ENCODE measurements at places on chromosomes 16 and 17.
A peak's percentile ranks its signal among the peaks of the same experiment; 100 is the strongest.

- DNase-seq = no peak
These were observed 5.6 kb upstream of the HSBP1 start for GRCh38 chr16:83802135-83802534.

GRCh38 chr17:73787076-73788059 lies 143.1 kb upstream of the SDK2 start:
- DNase-seq = peak; percentile 68

DNA sequence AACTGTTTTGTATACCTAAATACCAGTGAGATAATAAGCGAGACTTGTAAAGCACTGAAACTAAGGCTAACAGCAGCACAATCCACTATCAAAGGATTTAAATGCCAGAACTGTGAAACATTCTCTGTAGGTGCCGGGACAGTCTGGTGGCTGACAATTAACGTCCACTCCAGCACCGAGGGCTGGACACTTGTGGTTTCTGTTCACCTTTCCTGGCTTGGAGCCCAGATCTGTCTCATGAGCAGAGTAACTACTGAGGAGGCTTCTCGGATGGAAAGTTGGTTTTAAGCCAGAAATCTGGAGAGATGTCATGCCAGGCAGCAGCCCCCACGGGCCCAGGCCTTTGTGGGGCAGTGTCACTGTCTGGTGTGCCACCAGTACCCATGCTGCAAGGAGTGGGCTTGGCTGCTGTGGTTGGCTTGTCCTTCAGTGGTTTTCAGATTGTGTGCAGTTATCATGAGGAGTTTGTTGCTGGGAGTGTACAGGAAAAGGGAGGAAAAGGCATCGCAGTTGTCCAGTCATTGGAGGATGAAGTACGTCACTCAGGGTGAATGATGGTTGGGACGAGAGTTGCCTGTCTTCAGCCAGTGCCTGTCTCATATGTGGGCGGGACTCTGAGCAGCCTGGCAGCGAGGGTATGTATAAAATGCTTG lies 35.5 kb downstream of the UBN1 start:
- no peak for DNase-seq

- DNase-seq = peak; percentile 96
These were observed 792 bp upstream of the RAC3 start for GRCh38 chr17:82030470-82031302.

DNA sequence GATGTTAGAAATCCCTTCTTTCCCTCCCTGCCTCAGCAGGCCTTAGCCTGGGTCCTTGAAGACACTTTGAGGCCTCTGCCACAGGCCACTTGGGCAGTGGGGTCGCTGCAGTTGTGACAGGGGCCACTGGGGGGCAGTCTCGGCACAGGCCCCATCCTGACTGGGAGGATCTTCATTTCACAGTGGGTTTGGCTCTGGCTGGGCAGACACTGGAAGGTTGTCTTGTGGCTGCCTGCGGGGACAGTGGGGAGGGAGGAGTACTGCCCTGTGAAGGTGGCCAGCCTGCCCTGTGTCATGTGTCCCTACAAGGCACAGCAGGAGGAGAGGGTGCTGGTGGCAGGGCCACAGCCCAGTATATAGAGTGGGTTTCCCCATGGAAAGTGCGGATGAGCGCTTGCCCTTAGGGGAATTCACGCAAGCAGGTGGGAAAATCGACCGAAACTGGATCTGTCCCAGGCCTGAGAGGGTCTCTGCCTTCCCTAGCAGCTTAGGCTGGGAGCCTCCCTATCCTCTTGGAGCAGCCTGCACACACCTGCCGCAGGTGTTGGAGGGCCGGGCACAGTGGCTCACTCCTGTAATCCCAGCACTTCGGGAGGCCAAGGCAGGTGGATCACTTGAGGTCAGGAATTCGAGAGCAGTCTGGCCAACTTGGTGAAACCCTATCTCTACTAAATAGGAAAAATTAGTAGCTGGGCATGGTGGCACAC lies 28.8 kb downstream of the GINS2 start:
- DNase-seq = peak; percentile 92
